AG09319 (cell line): ENCODE measurements at places on chromosomes 4 and X.

DNA sequence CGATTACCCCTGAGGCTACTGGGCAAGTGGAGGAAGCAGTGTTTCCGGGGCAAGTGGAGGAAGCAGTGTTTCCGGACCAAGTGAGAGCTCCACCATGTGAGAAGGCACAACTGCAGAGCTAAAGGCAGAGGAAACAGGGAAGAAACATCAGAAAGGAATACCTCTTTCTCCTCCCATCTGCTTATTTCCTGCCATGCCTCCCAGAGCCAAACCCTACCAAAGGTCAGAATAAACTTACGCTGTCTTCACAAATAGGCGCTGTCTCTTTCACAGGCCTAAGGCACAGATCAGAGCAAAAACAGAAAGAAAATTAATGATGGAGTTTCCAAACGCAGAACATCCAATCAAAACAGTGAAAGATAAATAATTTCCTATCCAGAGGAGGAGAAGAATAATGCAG, 153.0 kb downstream of the ATOH1 start:
- no peak for DNase-seq

- DNase-seq, result no peak
These were observed 5.8 kb upstream of the G3BP2 start for GRCh38 chr4:75678965-75679364.

GRCh38 chr4:74125029-74125428, 26.0 kb upstream of the CXCL2 start:
- DNase-seq, result no peak

DNA sequence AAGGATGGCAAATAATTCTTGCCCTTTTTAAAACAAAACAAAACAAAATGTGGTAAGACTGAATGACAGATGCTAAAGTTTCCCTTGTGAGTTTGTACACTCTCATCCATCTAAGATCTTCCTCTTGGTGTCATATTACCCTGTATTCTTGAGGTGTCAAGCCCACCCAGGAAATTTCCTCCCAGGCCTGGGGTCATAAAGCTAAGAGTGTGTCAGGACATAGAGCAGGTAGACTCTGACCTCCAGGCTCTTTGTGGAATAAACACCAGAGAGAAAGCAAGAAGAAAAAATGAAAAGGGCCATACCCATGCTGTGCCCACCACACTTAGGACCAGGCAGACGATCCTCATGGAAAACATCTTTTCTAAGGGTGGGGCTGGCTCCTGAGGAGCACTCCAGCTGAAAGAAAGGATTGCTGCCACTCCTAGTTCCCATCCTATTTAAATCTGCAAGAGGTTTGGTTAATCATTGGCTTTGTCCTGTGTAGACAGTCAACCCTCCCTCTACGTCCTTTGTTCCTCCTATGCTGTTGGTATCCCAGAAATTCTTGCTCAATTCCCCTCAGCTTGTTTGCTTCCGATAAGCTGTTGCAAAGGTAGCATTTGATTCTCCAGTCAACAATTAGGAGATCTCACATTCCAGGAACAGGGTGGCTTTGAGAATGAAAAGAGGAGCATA, at the start of gene FGA:
TSS of gene FGA (minus strand) at position 414 of the 678 bp plus-strand sequence. CDS start at position 359, 55 bp downstream.
- no peak for DNase-seq

DNA sequence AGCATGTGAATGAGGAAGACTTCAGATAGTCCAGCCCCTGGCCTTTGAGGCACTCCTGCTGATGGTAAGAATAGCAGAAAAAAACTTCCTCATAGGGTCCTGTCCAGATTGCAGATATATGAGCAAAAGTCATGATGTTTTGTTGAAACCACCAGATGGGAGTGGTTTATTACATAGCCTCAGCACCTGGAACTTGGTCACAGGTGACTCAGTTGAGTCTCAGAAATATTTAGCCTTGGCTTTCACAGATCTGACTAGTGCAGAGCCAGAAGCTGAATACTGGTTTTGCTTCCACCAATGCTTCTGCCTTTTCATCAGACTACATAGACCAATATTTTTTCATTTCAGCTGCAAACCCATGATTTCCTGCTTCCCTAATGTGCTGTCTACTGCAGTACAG, 994.9 kb upstream of the SLIT2 start:
- DNase-seq, result no peak

DNA sequence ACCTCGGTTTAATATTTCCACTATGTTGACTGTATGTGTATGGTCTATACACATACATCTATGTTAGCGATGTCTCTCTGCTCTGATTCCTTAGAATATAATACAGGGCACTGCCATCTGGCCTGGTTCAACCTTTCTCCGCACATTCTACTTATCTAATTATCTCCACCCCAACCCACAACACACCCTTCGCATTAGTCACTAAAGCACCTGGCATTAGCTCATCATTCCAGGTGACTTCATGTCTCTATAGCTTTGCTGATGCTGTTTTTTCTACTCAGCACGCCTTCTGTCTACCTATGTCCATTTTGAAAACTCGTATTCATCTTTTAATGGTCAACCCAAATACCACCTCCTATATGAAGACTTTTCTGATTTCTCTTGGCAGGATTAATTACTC, 425.2 kb upstream of the RASGEF1B start:
- DNase-seq, result no peak

- DNase-seq, result no peak
These were observed 127.1 kb upstream of the SLC4A4 start for GRCh38 chr4:71211748-71212147.

DNA sequence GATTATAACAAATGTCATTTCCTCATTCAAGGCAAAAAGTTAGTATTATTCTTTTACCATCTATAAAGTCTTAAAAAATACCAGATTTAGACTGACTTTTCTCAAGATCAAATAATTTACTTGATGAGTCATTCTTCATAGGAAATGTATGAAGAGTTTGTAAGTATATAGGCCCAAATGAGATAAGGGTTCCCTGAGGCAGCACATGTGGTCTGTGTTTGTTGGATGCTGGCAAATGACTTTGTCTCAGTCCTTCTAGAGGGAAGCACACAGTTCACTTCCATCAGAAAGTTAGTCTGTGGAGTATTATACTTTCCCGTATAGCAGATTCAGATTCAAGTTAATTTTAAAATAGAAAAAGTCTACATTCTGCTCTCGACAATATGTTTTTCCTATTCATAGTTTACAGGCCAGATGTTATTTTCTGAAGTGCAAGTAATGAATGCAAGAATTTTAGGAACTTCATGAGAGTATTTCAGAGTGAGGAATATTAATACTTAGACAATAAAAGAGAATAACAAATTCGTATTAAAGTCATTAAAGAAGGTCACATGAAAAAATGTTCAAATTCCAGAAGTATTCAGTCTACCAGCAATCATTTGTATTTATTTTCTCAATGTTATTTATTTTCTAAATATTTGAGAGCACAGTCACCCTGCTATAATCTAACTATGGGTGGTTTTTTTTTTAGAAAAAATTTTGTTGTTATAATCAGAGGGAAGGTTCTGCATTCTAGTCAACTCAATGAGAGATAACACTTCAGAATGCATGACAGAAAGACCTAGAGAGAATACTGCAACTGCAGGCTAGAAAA, 601.8 kb upstream of the ZFP42 start:
- DNase-seq, result no peak

DNA sequence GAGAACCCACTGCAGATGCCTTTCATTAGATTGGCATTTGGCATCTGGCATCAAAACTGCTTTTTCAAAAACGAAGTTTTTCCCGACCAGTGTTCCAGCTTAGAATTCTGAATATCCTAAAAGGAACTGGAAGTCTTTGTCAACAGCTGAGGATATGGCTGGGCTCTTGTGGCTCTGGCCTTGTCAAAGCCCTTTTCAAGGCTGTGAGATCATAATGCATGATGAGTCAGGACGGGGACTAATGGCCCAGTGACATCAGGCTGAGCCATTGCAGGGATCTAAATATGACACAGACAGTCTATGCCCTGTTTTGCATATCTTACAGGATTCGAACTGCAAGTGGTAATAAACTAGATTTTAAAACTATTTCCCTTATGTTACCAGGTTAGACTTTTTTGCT, 306.4 kb downstream of the PTTG2 start:
- no peak for DNase-seq

DNA sequence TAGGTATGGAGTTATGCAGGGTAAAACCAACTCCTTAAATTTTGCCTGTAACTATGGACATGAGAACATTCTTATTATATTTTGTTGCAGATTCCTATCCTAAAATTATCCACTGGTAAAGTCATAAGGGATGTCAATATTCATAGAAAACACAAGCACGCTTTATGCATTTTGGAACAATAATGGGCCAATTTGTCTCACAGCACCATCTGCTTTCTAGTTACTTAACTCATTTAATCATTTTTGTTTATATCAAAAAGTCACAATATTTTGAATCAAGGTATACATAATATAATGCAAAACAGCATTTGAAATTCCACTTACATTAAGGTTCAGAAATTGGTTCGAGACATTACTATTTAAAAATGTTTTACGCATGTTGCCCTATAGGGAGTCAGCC, 203.0 kb downstream of the GABRG1 start:
- DNase-seq, result no peak

DNA sequence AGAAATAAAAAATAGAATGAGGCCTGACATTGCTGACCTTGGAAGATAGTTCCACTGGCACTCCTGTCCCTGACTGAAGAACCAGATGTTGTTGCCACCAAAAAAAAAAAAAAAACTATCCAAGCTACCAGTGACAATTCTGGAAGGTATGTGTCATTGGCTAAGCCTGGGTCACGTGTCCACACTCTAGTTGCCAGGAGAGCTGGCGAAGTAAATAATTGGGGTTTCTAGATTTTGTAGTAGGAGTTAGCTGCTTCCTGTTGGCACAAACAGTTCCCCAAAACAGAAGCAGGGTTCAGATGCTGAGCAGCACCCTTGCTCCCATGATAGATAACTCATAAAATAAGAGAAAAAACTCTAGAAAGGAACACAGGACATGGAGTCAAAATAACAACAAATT, 20.5 kb downstream of the MND1 start:
- no peak for DNase-seq

DNA sequence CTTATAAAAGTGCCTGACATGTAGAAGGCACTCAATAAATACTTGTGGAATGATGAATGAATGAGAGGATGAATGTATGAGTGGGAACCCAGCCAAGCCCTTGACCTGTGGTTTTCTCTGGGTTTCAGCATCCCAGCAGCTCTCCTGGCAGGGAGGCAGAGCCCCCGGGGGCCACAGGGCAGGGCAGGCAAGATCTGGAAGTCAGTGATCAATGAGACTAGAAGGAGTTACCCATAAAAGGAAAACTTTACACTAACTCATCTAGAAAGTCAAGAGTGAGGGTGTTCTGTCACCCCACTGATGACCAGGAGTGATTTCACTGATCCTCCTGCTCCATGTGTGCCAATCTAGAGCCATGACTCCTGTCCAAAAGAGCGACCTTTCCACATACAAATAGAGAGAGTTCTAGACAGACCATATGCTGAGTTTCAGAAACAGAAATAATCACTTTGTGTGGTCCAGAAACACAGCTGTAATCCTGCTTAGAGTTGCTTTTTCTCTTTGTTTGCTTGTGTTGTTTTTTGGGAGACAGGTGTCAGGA, 37.4 kb downstream of the MGARP start:
- DNase-seq, result no peak

- DNase-seq, result no peak
These were observed 1316.9 kb upstream of the TENM3 start for GRCh38 chr4:180926277-180926676.

DNA sequence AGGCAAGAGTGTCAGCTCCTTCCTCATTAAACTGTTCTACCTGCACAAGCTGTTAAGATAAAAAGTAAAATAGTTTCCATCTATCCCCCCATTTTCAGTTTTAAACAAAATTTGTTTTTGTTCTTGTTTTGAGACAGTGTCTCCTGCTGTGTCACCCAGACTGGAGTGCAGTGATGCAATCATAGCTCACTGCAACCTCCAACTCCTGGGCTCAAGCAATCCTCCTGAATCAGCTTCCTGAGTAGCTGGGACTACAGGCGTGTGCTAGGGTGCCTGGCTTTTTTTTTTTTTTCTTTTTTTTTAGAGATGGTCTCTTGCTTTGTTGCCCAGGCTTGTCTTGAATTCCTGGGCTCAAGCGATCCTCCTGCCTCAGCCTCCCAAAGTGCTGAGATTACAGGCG, 105.4 kb downstream of the HS6ST2 start:
- DNase-seq, result no peak

- no peak for DNase-seq
These were observed 893.0 kb downstream of the C4orf33 start for GRCh38 chr4:129988957-129989356.

DNA sequence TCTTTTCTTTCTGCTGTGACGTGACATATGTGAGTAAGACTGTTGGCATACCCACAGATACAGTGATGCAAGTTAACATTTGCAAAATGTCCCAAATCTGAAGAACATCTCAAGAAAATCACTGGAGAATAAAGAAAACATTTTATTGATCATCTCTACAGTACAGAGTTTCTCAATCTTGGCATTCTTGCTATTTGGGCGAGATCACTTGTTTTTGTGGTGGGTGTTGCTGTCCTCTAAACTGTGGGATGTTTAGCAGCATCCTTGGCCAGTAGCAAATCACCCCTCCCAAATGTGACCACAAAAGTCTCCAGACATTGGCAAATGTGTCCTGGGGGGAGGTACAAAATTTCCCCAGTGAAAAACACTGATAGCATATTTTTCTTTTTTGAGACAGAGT, 28.8 kb downstream of the AMELX start:
- DNase-seq, result no peak
